CD4-positive, alpha-beta T cell treated with Interleukin-4 for 4 hours (primary cell): ENCODE measurements at places on chromosomes 12 and 14.
A peak's percentile ranks its signal among the peaks of the same experiment; 100 is the strongest.

GRCh38 chr14:75268633-75269550 lies 9.7 kb upstream of the FOS start:
- no peak for DNase-seq

DNA sequence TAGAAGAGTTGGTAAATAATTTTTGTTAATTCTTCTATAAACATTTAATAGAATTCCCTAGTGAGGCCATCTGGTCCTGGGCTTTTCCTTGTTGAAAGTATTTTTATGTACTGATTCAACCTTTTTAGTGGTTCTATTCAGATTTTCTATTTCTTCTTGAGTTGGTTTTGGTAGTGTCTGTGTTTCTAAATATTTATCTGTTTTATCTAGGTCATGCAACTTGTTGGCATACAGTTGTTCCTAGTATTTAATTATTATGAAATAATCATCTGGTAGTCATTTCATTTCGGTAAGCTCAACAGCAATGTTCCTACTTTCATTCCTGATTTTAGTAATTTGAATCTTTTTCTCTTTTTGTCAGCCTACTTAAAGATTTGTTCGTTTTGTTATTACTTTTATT lies 234.1 kb upstream of the GARIN2 start:
- DNase-seq: no peak

DNA sequence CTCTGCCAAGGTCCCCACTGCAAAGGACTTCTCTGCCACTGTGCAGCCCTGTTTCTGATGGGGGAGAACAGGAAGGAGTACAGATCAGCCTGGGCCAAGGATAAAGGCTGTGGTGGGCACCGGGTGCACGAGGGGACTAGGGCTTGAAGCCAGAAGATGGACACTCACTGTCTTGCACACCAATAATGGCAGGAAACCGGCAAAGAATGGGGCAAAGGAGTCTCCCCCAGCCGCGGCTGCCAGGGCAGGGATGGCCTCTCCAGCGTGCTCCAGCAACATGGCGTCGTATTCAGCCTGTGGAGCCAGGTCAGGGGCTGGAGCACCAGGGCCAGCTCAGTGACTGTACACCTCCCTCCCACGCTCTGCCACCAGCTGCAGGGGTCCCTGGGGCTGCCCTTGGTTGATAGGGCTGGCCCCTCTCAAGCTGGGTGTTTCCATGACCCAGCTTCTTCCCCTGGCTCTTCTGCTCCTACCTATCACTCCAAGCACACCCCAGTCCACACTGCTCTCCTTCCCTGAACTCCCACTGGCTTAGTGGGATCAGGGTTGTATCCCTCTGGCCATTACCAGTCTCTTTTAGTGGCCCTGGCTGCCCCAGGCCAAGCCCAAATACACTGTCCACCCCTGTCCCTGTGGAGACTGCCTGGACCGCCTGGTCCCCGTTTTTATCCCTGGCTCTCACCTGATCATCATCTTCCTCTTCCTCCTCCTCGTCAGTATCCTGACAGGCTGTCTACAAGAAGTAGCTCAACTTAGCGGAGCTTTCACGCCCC lies 6.3 kb downstream of the IPO4 start:
- no peak for DNase-seq

- no peak for DNase-seq
Observed at GRCh38 chr14:31530136-31530535, 31.1 kb upstream of the NUBPL start.

DNA sequence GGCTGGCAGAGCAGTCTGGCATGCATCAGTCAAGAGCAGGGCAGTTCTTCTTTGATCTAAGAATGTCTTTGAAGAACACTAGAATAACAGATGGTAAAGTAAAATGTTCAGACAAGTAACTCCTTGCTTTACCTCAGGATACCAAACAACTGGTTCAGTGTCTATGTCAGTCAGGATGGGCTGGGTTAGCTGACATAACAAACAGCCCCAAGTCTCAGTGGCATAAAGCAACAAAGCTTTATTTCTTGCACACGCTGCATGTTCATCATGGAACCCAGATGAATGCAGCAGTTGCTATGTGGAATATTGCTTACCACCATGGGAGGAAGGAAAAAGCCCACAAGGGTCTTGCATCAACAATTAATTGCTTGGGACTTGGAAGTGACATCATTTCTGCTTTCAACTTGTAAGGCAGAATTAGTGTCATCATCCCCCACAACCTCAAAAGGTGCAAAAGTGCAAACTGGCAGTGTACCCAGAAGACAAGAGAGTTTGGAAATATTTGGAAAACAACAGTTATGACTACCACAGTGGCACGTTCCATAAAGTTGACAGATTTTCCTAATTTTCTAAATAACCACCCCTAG lies 21.2 kb downstream of the GPRC5D start:
- DNase-seq: no peak

- DNase-seq: no peak
Observed at GRCh38 chr14:105201925-105202513, 20.9 kb upstream of the NUDT14 start.

DNA sequence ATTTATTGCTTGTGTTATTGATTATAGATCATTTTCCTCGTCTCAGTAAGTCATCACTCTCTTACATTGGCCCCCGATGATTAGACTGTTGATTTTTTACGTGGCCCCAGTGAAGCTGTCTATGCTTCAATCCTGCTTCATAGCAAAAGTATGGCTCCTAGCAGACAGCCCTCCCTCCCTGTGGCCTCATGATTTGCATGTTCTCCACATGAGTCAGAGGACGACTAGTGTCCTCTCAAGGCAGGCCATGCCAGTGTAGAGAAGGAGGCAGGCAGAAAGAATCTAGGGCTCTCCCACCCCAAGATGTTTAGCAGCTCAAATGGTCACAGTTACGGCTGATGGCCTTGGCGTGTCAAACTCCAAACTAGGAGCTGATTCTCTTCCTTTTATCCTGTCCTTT lies 59.6 kb downstream of the FIGNL2 start:
- DNase-seq: no peak

DNA sequence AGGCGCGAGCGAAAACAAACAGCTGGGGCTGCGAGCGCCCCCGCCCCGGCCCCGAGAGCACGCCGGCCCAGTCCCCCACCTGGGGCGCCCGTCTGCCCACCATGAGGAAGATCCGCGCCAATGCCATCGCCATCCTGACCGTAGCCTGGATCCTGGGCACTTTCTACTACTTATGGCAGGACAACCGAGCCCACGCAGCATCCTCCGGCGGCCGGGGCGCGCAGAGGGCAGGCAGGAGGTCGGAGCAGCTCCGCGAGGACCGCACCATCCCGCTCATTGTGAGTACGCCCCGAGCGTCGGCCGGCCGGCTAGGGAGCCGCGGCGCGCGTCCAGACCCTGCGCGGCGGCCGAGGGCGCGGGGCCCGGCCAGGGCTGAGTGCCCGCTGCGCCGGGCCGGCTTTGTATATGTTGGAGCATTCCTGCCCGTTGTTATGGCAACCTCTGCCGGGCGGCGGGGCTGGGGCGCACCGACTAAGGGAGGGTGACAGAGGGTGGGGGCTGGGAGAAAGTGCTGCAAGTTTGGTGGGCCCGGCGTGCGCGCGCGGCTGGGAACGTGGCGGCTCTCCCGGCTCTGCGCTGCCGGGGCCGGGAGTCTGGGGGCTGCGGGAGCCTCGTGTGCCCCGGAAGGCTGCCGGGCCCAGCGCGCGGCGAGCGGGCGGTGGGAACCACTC lies 367 bp downstream of the GALNT16 start:
- DNase-seq: no peak

DNA sequence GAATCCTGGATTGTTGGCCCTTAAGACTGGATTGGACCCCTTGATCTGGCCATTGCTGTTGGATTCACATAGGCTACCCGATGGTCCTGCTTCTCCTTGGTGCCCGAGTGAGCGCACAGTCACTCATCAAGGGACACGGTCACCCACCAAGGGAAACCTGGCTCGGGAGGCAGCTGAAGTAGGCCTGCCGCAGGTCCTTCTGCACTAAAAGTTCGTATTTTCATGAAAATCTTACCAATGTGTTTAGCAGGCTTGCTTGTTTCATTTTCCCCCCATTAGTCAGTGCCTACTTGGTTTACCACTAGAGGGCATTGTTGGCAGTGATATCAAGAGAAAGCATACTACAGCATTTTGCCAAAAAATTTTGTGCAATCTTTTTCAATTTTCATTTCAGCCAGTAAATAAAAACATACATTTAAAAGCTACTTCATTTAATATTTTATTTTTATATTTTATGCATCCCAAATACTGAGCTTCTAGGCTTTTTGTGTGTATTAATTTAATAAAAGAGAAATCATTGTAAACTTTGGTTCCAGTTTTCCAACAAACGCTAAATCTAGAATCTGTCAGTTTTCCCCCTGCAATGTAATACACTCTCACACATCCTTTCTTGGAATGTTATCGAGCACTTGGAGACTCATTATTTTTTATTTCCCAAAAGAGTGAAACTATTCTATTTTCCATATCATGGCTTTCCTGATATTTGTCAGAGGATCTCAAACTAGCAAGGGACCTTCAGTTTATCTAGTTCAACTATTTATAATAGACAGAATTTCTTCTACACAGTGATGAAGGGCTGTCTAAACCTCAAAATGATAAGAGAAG lies 116.7 kb downstream of the LMNTD1 start:
- peak; percentile 64 for DNase-seq

DNA sequence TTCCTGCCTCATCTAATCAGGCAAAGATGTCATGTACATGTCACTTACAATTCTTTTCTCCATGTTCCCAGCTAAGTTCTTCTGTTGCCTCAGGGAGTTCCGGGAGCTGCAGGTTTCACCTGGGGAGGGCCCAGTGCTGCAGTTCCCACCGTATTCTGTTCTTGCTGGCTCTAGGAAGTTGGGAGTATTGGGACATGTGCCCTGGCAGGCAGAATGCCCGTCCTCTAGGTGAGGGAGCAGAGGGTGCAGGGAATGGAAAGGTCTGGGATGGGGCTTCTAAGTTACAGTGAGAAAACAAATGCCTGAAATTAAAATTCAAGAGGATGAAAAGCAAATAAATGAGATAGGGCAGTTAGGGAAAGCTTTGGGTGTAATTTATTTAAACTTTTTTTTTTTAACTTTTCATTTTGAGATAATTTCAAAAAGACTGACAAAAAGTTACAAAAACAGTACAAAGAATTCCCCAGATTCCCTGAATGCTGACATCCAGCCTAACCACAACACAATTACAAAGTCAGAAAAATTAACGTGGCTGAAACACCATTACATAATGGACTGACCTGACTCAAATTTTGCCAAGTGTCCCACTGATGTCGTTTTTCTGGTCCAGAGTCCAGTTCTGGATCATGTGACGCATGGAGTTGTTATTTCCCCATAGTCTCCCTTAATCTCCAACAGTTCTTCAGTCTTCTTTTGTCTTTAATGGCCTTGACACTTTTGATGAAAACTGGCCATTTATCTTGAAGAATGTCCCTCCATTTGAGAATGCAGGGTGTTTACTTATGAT lies 187.2 kb upstream of the MYL2 start:
- no peak for DNase-seq

DNA sequence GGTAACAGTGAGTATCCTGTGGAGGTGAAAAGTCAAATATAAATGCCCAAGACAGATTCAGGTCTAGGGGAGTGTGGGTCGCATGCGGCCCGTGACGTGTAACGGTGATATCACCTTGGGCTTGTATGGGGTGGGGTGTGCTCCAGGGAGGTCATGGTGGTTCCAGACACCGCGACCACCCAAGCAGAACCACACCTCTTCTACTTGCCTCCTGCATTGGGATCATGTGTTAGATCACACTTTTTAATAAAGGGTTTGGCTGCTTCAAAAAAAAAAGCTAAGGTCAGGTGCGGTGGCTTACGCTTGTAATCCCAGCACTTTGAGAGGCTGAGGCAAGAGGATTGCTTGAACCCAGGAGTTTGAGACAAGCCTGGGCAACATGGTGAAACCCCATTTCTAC lies 4.5 kb downstream of the FBLN5 start:
- no peak for DNase-seq

- DNase-seq: peak; percentile 73
Observed at GRCh38 chr14:76872796-76873432, 46.7 kb downstream of the LRRC74A start.

DNA sequence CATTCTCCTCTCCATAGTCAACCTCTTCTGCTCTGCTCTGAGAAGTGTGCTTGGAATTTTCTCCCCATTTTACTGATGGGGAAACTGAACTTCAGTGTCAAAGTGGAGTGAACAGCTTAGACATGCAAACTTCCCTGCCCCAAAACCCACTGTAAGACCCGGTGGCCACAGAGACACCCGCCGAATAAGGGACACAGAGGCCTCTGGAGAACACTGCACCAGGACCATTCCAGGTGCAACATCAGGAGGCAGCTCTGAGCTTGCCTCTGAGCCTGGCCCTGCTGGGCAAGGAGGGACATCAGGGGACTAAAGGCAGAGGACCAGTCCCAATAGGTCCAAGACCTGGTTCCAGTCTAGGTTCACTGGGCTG lies 1.7 kb downstream of the HDAC7 start:
- no peak for DNase-seq

- no peak for DNase-seq
Observed at GRCh38 chr12:27148791-27149190, 66.4 kb upstream of the C12orf71 start.

- no peak for DNase-seq
Observed at GRCh38 chr12:111122458-111122878, 202.1 kb upstream of the MYL2 start.

DNA sequence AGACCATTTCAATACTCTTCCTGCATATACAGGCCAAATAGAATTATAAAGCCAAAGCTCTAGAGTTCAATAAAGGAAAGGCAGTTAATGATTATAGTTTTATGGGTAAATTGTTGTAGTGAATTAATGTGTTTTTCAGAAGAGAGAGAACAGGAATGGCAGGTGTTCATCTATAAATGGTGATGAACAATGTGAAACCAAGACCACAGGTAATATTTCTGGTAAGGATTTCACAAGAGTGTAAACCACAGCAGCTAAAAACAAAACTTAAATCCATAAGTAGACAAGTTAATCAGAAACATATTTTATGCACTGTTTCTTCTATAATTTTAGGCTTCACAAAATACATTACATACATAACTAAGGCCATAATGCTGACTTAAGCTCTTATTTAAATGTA lies 204.4 kb downstream of the SYT1 start:
- no peak for DNase-seq

DNA sequence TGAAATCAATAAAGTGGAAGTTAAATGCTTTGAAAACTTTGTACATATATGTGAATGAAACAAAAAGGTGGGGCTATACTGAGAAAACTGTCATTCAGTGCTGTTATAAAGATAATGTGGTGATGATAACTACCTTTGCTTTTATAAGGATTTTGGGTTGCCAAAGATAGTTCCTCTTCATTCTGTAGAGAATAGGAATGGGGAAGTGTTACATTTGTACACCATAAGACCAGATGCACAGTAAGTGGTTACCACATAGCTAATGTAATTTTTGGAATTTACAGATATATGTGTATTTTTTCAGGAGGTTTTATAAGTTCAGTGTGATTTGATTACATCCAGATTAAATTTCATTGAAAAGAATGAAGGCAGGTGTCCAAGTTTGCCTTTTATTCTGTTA lies 18.1 kb downstream of the RAB21 start:
- no peak for DNase-seq

DNA sequence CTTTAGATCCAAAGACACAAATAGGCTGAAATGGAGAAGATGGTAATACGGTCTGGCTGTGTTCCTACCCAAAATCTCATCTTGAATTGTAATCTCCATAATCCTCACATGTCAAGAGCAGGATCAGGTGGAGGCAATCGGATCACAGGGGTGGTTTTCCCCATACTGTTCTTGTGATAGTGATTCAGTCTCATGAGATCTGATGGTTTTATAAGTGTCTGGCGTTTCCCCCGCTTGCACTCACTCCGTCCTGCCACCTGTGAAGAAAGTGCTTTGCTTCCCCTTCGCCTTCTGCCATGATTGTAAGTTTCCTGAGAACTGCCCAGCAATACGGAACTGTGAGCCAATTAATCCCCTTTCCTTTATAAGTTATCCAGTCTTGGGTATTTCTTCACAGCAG lies 1795.5 kb upstream of the FLRT2 start:
- DNase-seq: no peak

- no peak for DNase-seq
Observed at GRCh38 chr14:71636076-71636475, 296.2 kb upstream of the RGS6 start.
